ENCODE measurements at places on chromosomes 13 and 19.

DNA sequence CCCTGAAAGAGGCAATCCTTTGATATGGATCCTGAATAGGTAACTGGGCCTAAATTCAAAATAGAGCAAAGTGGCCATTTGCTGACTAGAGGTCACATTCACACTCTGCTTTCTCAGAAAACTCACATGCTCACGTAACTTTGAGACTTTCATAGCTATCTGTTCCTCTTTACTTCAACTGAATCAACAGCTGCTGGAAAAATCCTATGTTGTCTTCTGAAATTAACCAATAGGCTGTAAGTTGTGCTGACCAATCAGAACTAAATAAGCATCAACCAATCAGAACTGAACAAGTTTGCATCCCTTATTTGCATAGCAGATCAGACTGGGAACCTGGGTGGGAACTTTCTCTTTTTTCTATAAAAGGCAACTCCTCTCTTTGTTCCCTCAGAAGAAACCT is 24.0 kb upstream of the TBC1D4 start:
- DNase-seq = no peak

DNA sequence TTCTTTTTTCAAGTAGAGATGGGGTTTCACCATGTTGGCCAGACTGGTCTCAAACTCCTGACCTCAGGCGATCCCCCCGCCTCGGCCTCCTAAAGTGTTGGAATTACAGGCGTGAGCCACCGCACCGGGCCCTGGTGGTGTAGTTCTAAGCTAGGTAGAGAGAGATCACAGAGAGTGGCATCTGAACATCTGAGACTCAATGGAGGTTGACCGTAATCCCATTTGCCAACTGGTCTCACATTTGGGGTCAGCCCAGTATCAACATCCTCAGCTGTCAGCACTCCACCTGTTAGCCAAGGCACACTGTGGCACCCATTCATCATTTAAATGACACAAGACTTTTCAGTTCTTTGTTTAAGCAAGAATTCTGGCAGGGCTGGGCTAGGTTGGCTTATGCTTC is 8.1 kb downstream of the SELENOW start:
- DNase-seq = no peak

DNA sequence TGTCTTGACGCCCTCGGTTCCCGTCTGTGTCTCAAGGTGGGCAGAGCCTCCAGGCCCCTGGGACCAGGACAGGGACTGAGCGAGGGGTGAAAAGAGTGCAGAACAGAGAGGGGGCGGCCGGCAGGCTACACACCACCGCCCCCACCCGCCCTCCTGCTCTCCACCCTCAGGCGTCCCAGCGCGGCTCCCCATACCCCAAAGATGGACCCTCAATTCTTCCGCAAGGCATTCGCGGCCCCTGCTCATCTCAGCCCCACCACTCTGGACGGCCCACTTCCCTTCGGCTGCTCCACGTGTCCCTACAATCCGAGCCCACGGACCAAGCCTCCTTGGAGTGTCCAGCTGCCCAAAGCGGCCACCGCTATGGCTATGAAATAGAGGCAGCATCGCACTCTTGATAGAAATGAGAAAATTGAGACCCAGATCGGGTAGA is 1.8 kb downstream of the KLF16 start:
- DNase-seq = no peak

GRCh38 chr13:98254513-98254912 is 77.4 kb upstream of the RNF113B start:
- DNase-seq = peak; percentile 57

DNA sequence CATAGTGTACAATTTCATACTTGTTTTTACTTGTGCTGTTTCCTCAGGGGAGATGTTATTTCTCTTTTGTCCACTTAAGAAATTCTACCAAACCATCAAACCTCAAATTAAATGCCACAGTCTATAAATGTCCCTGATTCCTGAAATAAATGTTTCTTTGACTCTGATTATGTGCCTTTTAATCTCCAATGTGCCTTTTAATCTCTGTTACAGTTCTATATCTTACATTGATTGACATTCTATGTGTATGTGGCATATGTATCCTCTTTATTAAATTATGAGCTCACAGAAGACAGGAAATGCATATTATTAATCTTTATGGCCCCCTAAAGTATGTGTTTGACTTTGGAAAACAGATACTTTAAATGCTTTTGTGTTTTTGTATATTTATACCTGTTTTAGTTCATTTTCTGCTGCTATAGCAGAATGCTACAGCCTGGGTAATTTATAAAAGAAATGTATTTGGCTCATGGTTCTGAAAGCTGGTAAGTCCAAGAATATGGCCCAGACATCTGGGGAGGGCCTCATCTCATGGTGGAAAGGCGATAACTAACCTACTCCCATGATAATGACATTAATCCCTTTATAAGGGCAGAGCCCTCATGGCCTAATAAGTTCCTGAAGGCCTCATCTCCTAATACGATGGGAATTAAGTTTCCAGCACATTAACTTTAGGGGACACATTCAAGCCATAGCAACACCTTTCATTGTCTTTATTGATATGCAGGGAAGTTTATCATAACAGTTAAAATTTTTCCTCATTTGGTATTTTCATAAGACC is 403.9 kb downstream of the LIG4 start:
- DNase-seq = no peak

DNA sequence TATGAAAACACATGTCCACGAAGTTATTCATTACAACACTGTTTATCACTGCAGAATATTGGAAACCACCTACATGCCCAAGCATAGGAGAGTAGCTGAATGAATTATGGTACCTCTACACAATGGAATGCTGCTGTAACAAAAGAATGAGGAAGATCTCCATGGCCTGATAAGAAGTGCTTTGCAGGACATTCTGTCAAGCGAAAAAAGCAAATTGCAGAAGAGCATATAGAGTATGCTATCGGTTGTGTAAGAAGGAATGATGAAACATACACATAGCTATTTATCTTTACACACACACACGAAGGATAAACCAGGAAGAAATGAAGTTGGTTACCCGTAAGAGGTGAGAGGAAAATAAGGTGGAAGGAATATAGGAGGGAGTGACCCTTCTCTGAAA is 37.5 kb upstream of the CEACAM20 start:
- no peak for DNase-seq

- DNase-seq = no peak
Observed at GRCh38 chr13:47135800-47136503, 239.1 kb upstream of the HTR2A start.

DNA sequence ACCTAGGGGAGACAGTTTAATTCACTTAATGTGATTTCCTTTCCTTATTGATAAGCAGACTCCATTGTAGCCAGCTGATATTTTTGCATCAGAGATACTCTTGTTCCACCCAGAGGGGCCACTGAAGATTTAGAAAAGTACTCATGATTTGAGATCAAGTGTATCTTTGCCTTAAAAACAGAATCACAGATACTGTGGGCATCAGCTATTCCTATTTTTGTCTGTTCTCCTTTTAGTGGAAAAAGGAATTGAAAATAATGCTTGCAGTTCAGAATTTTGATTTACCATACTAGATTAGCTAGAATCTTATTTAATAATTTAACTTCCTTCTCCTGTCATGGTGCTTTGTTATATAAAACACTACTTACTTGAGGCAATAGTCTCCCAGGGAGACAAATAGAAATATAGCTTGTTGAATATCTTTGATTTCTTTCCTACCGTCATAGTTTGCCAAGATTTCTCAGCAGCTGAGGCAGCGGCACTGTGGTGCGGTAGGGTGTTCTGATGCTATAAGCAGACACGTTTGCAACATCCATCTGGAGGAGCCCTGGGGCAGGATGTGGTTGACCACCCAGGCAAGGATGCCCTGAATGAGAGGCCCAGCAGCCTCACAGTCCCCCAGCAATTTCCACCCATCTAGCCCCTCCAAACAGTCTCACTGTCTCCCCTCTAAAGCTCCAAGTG is 47.0 kb upstream of the RAP2A start:
- no peak for DNase-seq

GRCh38 chr19:7916103-7916954 is 1.7 kb downstream of the TGFBR3L start:
- no peak for DNase-seq

GRCh38 chr13:79297128-79297527 is 108.9 kb downstream of the RBM26 start:
- no peak for DNase-seq

DNA sequence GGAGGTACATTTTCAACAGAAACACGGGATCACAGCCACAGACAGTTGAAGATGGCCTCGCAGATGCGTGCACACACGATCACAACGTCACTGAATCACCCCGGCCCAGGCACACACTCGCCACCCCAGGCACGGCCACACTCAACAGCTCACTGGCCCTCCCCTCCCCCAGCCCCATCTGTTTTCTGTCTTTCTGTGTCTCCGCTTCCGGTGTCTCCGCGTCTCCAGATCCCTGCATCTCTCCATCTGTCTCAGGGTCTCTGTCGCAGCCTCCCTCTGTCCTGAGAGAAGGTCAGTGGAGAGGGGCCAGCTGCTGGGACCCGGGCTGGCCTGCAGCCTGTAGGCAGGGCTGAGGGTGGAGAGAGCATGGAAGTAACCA is 3.8 kb upstream of the ATP1A3 start:
- DNase-seq = no peak

- DNase-seq = no peak
Observed at GRCh38 chr13:75479102-75479740, 2.7 kb downstream of the TBC1D4 start.

- peak; percentile 31 for DNase-seq
Observed at GRCh38 chr13:51895906-51896888, 34.4 kb downstream of the CCDC70 start.

DNA sequence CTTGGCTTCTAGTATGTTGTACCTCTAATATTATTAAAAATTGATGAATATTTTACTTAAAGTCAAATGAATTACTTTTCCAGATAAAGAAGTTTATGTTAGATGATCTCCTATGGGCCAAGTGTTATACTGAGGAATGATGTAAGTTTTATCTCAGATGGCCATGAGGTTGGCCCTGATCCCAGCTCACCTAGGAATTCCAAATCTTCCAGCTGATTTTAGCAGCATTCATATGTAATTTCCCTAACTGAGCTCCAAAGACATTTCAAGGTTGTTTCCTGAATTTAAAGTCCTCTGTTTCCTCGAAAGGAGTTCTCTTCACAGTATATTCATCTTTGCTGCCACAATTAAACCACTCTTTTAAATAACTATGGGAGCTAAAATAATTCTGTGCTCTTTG is 1670.4 kb upstream of the SPRY2 start:
- no peak for DNase-seq

DNA sequence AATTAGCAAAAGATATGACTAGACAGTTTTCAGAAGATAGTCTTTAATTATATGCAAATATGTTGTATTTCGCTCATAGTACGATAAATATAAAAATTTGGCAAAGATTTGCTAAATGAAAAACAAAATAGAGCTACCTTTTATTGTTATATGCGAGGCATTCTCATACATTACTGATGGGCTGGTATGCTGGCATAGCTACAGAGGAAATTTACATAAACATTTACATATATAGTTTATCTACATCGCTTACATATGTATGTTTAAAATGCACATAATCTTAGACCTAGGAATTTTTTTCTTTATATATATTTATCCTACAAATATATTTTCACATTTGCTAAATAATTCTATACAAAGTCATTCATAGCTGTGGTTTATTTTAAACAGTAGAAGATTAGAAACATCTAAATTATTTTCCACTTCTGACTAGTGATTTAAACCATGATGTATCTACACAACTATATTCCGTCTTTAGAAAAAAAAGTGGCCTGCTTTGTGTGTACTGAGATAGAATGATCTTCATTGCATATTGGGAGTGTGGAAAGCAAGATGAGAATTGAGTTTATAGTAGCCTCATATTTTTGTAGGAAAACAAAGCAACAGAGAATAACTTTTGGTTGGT is 1345.0 kb upstream of the SLC10A2 start:
- no peak for DNase-seq

DNA sequence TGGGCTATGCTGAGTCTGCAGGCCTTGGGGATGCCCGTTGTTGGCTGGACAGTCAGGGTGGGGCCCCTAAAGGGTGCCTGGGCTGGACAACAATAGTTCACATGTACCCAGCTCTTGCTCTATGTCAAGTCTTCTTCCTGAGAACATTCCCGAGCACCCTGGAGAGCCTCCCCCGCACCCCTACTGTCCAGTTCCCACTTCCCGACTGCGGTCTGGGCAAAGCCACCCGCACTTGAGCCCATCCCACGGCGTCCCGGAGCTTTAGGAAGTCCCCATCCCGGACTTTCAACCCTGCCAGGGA is 1.1 kb upstream of the MPND start:
- no peak for DNase-seq

DNA sequence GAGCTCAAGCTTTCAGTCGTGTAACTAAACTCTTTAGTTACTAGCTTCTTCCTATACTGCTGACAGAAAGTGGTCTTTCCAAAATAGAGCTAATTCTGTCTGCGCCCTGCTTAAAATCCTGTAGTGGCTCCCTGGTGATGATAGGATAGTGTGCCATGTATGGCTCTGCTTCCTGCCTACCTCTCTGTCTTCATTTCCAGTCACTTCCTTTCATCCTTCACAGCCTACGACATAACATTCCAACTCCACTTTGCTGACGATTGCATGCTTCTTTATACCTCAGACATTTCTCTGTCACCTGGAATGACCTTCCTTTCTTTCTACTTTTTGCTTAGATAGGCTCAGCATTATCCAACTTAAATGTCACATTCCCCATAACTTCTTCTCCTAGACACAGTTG is 190.8 kb downstream of the MAB21L1 start:
- DNase-seq = no peak

DNA sequence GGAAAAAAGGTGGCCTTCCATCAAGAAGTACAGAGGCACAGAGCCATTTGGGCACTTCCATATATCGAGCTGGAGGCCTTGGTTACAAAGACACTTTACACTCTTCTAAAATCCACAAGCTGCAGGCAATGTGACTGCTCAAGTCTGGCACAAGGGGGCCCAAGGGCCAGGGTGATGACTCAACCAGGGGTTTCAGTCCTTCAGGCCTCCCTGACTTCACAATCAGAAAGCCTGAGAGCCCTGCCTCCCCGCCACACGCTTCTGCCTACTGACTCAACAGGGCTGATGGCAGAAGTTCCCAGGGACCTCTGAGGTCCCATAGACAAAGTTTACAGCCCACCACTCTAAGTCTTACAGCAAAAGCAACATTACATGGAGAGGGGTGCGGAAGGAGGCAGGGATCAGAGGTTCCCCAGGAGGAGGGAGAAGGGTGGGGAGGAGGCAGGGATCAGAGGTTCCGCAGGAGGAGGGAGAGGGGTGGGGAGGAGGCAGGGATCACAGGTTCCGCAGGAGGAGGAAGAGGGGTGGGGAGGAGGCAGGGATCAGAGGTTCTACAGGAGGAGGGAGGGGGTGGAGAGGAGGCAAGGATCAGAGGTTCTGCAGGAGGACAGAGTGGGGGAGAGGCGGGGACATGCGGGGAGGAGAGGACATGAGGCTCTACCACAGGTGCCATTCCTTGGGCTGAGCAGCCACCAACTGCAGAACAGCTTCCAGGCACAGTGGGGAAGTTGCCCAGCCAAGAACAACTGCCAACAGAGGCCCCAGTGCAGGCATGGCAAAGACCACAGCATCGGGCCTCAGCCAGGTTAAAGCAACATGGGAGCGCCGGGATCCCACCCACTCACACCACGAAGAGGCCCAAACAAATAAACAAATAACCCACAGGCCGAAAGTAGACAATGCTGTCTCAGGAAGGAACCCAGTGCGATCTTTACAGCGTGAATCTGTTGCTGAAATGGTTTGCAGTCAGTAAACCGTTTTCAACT is 52.0 kb downstream of the SLC7A1 start:
- peak; percentile 68 for DNase-seq

Data from astrocyte (in vitro differentiated cells and primary cell).